ENCODE measurements at places on chromosomes 4 and X.

DNA sequence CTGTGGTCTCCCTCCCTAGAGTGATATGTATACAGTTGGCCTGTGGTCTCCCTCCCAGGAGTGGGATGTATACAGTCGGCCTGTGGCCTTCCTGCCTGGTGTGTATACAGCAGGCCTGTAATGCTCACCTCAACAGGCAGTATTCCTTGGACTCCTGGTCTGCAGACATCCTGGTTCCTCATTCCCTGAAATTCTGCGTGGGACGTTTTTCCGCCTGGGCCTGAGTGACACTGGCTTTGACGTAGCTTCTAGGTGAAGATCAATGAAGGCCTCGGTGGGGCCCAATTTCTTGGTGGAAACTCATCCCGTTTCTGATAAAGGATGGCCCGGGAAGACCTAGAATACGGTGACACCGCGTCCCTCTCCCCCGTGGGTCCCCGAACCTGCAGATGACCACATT lies 98.7 kb upstream of the PPP2R3B start:
- no peak for DNase-seq

- DNase-seq = no peak
Measured at GRCh38 chr4:108693819-108694218, 43.4 kb downstream of the OSTC start.

DNA sequence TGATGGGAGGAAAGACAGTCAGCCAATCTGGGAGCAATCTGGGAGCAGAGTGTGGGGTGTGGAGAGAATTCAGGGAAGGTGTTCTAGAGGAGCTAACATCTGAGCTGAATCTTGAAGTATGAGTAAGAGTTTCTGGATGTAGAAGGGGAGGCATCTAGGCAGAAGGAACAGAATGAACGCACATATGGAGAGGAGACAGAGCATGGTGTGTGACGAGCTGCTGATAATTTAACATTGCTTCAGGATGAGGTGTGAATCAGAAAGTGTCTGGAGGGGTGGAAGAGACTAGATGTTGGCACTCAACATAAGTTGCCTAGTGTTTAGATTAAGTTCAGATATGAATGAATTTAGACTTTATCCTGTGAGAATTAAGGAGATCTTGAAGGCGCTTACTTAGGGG lies 58.9 kb downstream of the CPE start:
- DNase-seq = no peak

DNA sequence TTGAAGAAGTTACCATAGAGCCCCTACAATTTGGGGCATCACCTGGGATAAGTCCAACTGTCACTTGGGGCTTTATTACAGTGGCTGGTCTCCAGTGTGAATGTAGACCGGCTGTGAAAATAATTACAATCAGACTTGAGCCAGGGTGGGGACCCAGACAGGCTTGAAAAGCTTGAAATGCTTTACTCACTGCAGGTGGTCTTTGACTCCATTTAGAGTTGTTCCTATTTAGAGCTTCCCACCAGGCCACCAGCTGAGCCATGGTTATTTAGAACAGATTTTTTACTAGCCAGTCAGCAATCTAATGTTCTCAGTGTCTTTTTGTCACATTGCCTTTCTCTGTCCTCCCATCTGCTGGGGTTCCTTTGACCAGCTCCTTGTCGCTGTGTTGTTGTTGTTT lies 5.7 kb downstream of the ARHGAP10 start:
- DNase-seq = no peak

DNA sequence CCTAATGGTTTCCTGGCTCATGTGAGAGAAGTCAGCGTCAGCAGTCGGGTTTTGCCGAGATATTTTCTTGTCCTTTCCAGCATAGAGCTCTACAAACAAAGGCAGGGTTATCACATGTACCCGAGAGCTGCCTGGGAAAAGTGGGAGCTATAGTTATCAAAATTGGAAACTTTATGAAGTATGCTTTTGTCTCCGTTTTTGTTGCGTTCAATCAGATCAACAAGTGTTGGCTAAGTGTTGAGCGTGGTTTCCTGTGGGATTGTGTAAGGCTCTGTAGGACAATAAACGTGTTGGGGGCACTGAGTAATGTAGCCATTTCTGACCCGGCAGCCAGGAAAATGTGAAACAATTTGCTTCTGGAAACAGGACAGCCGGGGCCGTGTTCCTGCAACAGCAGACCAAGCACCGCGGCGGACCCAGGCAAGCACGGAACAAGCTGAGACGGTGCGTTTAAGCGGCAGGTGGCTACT lies at the start of gene BMX:
BMX (plus strand) TSS at position 311 of the 470 bp plus-strand sequence. CDS start 7,547 bp downstream, outside the sequence.
- DNase-seq = no peak

DNA sequence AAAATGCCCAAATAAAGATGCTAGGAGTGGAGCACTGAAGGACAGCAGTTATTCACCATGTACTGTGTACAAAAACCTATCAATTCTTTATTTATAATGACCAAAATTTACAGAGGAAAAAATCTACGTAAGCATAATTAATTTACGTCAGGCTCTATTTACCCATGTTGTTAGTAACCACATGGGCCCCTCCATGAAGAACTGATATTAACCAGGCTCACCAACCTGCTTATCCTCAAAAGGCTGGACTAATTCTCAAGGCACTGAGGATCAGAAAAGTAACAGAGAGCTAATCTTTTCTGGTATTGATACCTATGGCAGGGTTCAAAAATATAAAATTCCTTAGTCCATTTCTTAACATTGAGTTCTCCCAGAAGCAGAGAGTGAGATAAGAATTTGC lies 140.0 kb downstream of the ARHGAP6 start:
- no peak for DNase-seq

DNA sequence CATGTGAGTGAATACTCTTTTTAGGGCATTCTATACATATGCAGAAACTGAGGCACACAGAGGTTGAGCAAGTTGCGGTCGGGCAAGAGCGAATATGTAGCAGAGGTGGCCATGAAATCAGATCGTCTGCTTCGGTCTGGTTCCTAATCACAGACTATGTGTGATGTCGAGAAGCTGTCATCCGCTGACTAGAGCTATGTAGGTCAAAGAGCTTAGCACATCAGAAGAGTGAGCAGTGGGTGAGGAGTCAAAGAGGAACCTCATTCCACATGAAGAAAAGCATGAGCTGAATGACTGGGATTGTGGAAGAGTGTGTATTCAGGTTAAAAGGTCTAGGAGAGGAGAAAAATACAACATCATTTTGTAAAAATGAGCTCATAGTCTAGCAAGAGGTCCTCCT lies 19.0 kb downstream of the GAB3 start:
- no peak for DNase-seq

- DNase-seq = no peak
Measured at GRCh38 chr4:26854701-26855100, 5.9 kb upstream of the STIM2 start.

DNA sequence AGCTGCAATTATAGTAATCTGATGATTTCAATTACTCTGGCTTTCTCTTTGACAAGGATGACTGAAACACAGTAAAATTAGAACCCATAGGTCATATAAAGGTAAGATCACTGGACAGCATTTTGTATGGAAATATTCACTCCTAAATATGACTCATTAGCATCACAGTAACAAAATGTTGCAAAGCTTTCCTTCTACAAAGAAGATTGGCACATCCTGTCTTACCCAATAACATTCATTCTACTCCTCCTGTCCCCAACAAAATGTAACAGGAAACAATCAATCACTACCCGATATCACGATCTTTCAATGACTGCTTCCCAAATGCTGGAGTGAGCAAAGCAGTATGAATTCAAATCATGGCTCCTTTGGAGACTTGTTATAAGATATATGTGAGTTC lies 95.3 kb downstream of the FANCB start:
- DNase-seq = no peak

- DNase-seq = no peak
Measured at GRCh38 chrX:47605024-47605423, 14.6 kb downstream of the SYN1 start.

DNA sequence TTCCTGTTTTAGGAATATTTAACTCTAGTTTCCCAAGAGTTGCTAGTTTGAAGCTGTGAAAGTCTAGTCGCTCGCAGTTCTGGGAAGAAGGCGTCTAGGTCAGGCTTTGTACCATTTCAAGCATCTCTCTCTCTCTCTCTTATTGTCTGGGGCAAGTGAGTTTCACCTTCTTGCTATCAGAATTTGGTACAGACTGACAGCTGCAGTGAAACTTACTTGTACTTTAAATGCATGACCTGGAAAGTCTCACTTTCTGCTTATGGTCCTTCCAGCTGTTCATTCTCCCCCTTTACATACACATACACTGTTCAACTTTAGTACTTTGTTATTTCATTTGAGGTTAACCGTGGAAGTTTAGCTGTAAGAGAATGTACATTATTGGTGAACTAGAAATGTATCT lies 4.4 kb downstream of the FRMPD4 start:
- no peak for DNase-seq

DNA sequence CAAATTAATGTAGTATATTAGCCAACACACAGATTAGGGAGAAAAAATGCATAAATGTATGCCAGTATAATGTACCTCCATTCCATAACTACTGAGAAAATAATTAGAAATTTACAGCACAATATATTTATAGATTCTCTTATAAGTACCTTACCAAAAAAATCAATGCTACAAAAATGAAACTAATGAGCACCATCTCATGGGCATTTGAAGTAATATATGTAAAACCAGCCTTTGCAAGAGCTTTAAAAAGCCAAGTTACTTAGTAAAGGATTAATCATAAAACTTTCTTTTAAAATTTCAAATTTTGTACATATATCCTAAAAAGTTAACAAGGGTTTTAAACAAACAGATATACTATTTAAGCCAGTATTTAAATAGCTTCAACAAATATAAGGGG lies 43.2 kb downstream of the LRBA start:
- no peak for DNase-seq

DNA sequence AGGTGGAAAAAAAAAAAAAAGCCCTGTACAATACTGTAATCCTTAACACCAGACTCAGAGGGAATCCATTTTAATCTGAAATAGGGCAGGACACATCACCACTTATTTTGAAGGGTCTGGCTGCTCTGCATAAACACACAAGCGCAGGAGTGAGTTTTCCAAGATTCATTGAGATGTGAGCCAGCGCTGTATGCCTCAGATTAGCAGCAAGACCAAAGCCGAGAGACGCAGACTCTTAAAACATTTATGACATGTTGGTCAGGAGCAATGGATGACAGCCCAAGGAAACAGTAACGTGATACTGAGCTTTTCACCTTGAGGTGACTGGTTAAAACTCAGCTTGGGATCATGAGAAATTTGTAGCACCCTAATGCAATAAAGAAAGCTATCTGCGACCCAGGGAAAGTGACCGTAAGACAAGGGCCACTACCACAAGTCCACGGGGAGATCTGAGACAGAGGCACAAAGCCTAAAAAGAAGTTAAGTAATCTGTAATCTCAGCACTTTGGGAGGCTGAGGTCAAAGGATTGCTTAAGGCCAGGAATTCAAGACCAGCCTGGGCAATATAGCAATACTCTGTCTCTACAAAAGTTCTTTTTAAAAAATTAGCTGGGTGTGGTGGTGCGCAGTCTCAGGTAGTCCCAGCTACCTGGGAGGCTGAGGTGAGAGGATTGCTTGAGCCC lies 210.6 kb downstream of the COL25A1 start:
- DNase-seq = no peak

GRCh38 chr4:82561786-82562563 lies at the start of gene TMEM150C:
Gene TMEM150C, minus strand, starts transcription at chr4:82561988. Its CDS starts 57,331 bp downstream, at chr4:82504657.
- DNase-seq = no peak

- no peak for DNase-seq
Measured at GRCh38 chr4:181870326-181870725, 372.9 kb upstream of the TENM3 start.

- no peak for DNase-seq
Measured at GRCh38 chr4:3775576-3775975, 9.4 kb downstream of the ADRA2C start.

GRCh38 chr4:17132226-17132625 lies 233.8 kb upstream of the LDB2 start:
- no peak for DNase-seq

- no peak for DNase-seq
Measured at GRCh38 chr4:80216100-80216761, 18.9 kb downstream of the PRDM8 start.

DNA sequence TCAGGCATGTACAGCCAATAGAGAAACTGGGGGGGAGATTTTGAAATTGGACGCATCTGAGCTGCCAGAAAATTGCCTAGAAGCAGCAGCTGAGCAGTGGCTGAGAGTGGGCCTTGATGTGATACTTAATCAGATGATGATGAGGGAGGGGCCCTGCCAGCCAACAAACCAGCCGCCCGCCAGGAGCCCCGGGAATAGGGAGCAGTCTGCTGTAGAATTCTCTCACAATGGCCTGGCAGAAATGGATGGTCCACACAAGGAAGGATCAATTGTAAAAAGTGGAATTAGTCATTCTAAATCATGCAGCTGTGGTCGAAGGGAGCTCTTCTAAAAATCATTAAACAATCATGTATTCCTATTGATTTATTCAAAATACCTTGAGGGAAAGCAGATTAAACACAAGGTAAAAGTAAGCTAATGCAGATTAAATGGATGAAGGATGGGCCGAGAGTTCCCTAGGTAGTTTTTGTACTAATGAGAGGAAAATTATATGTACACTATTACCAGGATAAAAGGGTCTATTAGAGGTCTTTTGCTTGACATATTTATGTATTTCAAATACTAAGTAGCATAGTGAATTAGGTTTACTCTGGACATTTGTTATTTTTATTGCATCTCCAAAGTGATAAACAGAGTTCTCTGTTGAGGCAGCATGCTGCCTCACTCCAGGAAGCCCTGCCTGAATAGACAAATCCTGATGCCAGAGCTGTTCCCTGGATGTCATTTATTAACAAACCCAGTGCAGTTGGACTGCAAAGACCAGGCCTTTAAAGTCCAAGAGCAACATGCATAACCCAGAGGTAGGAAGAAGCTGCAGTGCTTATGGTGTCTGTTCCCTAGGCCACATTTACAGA lies 91.3 kb downstream of the NKX6-1 start:
- no peak for DNase-seq

GRCh38 chrX:70494441-70494840 lies 49.8 kb downstream of the DLG3 start:
- DNase-seq = no peak

DNA sequence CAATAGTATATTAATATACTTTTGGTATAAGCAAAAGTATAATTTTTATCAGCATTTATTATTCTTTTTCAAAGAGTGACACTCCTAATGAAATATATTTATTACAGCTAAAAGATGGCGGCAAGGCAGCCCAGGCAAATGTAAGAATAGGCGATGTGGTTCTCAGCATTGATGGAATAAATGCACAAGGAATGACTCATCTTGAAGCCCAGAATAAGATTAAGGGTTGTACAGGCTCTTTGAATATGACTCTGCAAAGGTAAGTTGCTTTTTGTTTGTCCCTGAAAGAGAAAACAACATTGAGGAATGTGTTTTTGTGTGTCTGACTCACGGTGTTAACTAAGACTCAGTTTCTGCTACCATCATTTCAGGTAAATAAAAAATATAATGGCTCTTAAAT lies 71.9 kb downstream of the PDLIM5 start:
- DNase-seq = no peak

DNA sequence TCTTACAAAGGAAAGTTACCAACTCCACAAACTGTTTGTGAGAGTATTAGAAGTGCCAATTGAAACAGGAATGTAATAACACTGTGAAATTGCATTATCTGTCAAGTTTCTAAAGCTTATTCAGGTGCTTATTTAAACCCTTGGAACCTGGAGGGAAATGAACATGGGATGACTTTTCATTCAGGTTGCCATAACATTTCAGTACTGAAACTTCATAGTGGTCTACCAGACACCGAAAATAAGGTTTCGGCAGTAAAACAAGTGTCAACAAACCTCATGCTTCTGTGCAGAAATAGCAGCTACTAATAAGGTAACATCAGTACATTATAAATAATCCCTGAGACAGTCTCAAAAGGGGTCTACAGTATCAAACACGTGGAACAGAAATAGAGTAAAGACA lies 890.7 kb upstream of the INTU start:
- DNase-seq = no peak
